ENCODE measurements at places on chromosomes 6 and 20.
A peak's percentile ranks its signal among the peaks of the same experiment; 100 is the strongest.

- peak; percentile 68 for DNase-seq
Observed at GRCh38 chr6:69917834-69918233, 51.5 kb downstream of the COL19A1 start.

GRCh38 chr6:36195471-36196112 lies 952 bp upstream of the BRPF3 start:
- DNase-seq = no peak

- no peak for DNase-seq
Observed at GRCh38 chr6:15911753-15912504, 217.0 kb upstream of the MYLIP start.

GRCh38 chr6:108675226-108676200 lies 114.8 kb downstream of the FOXO3 start:
- DNase-seq = no peak

GRCh38 chr6:90918361-90918760 lies 331.5 kb upstream of the MAP3K7 start:
- DNase-seq = no peak

- DNase-seq = no peak
Observed at GRCh38 chr6:166194914-166195859, 27.5 kb upstream of the TBXT start.

GRCh38 chr6:70398783-70399728 lies 14.3 kb upstream of the FAM135A start:
- DNase-seq = peak; percentile 97

GRCh38 chr6:163123098-163123497 lies 291.4 kb upstream of the QKI start:
- DNase-seq = no peak

DNA sequence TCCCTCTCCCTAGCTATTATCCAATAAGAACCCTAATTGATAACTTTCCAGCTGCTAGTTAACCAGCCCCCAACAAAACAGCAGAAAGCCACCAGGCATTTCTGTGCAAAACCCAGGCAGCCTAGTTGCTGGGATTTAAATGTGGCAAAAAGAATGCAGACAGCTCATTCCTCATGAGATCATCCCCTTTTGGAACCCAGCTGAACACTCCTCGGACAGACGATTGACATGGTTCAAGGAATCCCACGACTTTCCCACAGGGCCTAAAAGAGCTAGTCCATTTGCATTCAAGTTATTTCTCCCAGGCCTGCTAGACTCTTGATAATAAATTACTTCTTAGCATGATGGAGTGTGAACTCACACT lies 24.0 kb downstream of the JAG1 start:
- peak; percentile 75 for DNase-seq

GRCh38 chr6:125688138-125688537 lies 61.3 kb upstream of the HEY2 start:
- no peak for DNase-seq

- peak; percentile 24 for DNase-seq
Observed at GRCh38 chr20:36836591-36837269, 39.2 kb upstream of the TLDC2 start.

- no peak for DNase-seq
Observed at GRCh38 chr20:40894237-40894630, 134.4 kb upstream of the TOP1 start.

DNA sequence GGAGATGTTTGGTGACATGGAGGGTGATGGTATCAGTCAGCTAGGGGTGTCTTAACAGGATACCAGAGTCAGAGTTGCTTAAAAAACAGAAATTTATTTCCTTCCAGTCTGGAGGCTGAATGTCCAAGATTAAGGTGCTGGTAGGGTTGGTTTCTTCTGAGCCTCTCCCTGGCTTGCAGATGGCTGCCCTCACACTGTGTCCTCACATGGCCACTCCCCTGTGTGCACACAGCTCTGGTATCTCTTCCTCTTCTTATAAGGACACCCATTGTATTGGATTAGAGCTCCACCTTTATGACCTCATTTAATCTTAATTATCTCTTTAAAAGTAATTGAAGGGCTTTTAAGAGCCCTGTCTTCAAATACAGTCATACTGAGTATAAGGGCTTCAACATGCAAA lies 431.8 kb upstream of the MMS22L start:
- no peak for DNase-seq

Measured in RCC 7860 (cell line).